ENCODE measurements at places on chromosomes 11 and 22.

GRCh38 chr22:41596776-41597634 lies 7.4 kb upstream of the PMM1 start:
- DNase-seq = peak; percentile 65

DNA sequence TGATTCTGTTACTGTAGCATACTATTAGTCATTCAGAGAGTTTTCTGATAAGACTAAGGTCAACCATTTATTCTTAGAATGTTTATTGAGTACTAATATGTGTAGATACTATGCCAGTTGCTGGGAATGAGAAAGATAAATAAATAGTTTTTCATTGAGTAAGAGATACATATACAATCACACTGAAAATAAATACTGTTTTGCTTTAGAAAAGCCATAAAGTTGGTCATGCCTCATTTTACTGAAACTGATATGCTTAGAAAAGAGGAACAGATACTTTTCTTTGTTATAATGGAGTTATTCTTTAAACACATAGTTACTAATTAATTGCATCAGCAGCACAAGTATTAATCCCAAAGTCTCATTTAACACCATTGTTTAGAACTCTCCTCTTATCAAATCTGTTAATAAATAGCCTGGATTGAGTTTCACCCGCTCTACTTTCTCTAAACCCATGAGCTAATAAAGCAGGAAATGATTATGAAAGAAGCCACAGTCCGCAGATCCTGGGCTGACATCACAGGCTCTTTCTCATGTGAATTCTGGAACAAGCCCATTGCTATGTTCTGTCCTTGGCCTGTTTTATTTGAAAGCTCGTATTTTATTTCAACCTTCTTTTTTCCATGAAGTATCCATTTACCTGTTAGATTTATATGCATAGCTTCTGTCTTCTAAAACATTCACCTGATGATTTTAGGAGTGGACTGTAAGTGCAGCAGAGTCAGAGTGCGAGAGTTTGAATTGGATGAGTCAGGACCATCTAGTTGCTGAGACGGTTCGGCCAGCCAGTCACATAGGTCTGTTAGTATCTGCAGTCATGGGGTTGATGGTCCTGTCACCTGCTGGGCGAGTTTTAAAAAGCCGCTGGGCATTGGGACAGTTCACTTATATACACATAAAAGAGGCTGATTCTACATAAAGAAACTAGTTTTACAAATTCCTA lies 35.5 kb downstream of the PIWIL4 start:
- DNase-seq = no peak

DNA sequence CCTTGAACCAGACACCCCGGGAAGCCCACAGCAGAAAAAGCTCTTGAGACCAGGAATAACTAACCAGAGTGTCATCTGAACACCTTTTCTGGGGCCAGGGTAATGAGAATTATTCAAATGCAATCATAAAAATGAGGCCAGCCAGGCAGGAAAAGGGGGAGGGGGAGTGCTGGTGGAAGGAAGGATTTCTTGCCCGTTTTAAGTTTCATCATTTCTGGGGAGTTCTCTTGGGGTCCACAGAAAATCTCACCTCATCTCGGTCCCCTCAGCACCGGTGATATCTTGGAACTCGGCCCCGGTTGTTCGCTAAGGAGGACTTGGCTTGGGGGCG lies 495 bp upstream of the PKNOX2 start:
- DNase-seq = no peak

DNA sequence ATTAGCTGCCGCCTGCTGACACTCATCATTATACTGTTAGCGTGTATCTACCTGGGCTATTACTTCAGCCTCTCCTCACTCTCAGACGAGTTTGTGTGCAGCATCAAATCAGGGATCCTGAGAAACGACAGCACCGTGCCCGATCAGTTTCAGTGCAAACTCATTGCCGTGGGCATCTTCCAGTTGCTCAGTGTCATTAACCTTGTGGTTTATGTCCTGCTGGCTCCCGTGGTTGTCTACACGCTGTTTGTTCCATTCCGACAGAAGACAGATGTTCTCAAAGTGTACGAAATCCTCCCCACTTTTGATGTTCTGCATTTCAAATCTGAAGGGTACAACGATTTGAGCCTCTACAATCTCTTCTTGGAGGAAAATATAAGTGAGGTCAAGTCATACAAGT lies 51.1 kb downstream of the PANX1 start:
- DNase-seq = no peak

DNA sequence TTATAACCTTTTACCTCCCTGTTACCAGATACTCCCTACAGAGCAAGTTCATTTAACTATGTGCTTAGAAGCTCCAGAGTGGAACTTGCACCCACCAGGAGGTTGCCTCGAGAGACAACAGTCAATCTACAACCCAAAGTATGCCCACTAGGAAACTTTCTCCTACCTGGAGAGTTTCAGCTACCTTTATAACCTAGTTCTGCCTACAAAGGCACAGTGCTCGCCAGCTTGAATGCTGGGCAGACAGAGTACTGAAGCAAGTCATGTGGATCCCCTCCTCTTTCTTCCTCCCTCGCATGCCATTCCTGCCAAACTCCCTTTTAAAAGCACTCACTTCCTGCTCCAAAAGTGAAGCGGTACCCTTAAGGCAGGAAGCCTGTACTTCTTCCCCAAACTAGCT lies 258.9 kb downstream of the SWAP70 start:
- no peak for DNase-seq

GRCh38 chr22:28607795-28608194 lies 71.8 kb downstream of the TTC28 start:
- DNase-seq = no peak

GRCh38 chr22:40128989-40129388 lies 48.7 kb upstream of the TNRC6B start:
- DNase-seq = no peak

DNA sequence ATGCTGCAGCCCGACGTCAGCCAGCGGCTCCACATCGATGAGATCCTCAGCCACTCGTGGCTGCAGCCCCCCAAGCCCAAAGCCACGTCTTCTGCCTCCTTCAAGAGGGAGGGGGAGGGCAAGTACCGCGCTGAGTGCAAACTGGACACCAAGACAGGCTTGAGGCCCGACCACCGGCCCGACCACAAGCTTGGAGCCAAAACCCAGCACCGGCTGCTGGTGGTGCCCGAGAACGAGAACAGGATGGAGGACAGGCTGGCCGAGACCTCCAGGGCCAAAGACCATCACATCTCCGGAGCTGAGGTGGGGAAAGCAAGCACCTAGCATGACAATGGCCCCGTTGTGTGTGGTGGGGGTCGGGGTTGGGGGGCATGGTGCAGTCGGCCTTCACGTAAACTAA lies 1.0 kb downstream of the TSSK2 start:
- DNase-seq = no peak

DNA sequence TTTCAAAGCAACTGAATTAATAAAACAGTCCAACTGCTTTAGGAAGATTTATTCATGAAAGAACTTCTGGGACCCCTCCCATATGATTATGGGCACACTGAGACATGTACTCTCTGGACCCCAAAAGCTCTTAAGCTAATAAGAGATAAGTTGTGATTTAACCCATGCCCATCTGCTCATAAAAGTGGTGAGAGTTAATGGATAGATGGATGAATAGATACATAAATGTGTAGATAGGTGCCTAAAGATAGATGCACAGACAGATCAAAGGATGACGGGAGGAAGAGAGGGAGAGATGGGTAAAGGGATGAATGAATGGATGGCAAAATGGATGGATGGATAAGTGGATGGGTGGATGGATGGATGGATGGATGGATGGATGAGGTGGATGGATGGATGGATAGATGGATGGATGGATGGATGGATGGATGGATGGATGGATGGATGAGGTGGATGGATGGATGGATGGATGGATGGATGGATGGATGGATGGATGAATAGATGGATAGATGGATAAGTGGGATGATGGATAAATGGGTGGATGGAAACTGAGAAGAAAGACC lies 29.4 kb upstream of the TH start:
- no peak for DNase-seq

DNA sequence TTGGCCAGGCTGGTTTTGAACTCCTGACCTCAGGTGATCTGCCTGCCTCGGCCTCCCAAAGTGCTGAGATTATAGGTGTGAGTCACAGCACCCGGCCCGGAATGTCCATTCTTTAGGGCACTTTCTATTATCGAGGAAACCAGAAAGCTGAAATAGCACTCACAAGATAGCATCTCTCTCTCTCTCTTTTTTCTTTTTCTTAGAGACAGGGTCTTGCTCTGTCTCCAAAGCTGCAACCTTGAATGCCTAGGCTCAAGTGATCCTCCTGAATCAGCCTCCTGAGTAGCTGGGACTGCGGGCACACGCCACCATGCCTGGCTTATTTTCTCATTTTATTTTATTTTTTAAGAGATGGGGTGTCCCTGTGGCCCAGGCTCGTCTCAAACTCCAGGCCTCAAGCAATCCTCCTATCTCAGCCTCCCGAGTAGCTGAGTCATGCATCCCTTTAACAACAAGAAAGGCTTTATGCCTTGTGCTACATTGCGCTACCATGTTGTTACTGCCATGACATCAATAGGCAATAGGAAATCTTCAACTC lies 7.2 kb upstream of the EED start:
- no peak for DNase-seq

GRCh38 chr11:130400781-130401483 lies 27.5 kb downstream of the ADAMTS8 start:
- no peak for DNase-seq

GRCh38 chr22:39710380-39711150 lies 140.0 kb downstream of the CACNA1I start:
- no peak for DNase-seq

GRCh38 chr22:22960307-22960706 lies 72.7 kb downstream of the IGLL5 start:
- DNase-seq = no peak

DNA sequence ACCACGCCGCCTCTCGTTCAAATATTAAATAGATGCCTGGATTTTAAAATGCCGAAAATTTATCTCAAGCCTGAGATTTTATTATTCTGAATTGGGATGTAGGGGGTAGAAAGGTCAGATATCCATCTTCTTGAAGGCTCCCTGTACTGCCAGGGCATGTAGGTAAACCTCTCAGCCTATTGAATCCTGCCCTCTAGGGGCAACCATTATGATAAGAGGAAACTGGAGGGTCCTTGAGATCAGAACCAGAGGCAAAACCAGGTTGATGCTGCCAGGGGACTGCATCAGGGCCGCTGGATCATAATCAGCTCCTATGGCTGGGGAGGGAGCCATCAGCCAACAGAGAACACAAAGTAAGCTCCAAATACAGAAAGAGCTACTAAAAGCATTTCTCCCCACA lies 92.4 kb downstream of the KCNC1 start:
- DNase-seq = peak; percentile 70

DNA sequence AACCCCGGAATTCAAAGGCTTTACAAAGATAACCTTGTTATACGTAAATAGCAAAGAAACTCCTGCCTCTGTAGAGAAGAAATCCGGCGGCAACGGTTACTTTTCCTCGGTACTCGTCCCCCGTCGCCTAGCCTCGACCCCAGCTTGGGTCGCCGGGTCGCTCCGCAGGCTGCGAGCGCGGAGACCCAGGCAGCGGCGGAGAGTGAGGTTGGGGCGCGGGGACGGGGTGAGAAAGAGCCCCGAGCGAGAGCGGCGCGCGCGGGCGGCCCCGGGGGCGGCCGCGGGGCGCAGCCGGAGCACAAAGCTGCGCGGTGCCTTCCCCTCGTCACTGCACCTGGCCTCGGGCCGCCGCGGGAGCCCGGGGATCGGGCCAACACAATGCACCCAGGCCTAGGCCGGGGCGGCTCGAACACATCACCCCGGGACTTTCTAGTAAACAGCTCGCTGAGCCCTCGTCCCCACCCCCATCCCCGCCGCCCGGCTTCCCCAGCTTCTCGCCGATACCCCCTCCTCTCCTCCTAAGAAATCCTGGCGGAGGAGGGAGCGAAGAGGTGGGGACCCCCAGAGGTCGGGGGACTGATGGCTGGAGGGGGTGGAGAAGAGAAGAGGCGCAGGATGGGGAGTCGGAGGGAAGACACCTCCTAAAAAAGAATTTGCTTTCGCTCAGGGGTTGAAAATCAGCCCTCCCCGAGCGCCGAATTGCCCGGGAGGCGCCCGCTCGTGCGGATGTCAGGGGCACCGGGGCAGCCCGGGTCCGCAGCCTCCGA lies 845 bp downstream of the MPPED2 start:
- peak; percentile 79 for DNase-seq
